T-helper 2 cell (primary cell): ENCODE measurements at places on chromosomes 4 and X.

- no peak for DNase-seq
These were observed 288.6 kb upstream of the LDB2 start for GRCh38 chr4:17187003-17187402.

DNA sequence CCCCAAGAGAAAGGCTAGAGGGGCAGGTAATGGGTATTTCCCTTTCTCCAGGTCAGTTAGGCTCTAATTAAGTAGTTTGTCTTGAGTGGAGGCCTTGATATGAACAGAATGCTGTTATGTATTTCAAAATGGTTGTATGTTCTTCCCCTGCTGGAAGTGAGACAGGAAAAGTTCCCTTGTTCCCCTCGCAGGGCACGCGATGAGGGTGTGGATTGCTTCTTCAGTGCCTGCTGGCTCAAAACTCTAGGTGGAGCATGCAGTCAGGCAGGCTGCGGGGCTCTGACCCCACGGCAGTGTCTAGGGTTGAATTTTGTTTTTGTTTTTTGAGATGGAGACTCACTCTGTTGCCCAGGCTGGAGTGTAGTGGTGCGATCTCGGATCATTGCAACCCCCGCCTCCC lies 341.0 kb upstream of the ZCCHC13 start:
- no peak for DNase-seq

DNA sequence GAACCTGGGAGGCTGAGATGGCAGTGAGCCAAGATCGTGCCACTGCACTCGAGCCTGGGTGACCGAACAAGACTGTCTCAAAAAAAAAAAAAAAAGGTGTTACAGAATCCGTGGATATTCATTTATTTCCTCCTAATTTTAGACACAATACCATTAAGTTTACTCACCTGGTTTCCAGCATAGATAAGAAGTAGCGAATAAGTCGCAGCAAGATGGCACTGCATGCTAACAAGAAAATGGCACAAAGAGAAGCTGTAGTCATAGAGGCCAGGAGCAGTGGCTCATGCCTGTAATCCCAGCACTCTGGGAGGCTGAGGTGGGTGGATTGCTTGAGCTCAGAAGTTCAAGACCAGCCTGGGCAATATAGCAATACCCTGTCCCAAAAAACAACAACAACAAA lies 17.0 kb upstream of the MOB1B start:
- no peak for DNase-seq

GRCh38 chrX:23616361-23616760 lies 50.9 kb upstream of the PRDX4 start:
- no peak for DNase-seq

- DNase-seq: no peak
These were observed 18.5 kb downstream of the EPHA5 start for GRCh38 chr4:65651751-65652150.

DNA sequence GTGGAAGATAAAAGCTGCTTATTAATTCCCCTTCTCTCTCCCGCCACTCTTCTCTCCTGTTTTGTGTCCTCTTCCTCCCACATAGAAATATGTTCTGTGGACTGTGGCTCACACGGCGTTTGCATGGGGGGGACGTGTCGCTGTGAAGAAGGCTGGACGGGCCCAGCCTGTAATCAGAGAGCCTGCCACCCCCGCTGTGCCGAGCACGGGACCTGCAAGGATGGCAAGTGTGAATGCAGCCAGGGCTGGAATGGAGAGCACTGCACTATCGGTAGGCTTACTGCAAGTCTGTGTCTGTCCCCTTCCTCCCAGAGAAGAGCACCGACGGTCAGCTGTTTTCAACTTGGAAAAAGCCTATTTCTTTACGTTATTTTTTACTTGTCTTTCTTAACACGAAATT lies 229.1 kb downstream of the DCTD start:
- no peak for DNase-seq

DNA sequence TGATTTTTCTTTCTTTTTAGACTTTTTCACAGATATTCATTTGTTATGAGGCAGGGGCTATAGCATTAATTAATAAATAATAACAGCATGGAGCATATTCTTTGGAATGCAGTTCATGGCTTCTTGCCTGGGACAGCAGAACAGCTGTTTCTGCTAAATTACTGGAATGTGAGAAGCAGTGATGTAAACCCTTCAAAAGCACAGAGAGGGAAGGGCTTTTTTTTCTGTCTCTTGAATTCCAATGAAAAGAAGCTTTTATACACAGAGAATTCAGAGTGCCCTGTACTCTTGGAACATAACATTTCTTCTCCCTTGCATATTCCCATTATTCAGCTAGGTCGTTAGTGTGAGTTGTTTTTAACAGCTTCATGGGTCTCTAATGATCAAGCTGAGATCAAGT lies 28.5 kb upstream of the ANK2 start:
- DNase-seq: no peak

DNA sequence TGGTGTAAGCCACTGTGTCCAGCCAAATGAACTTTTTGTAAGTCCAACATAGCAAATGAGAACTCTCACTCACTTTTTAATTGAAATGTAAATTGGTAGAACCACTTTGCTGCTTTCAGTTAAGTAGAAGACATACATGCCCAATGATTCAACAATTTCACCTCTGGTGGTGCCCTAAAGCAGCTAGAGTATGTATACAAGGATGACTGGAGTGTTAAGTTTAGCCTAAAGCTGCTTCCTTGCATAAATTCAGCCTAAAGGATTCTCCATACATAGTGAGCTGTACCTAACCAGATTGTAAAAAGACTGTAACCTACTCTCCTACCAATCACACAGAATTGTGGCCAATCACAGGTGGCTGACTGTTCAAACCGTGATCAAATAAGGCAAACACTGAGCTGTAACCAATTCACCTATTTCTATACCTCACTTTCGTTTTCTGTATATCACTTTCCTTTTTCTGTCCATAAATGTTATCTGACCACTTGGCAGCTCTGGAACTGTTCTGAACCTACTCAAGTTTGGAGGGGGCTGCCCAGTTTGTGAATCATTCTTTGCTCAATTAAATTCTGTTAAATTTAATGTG lies 39.9 kb downstream of the PDS5A start:
- no peak for DNase-seq

- DNase-seq: no peak
These were observed 65.4 kb downstream of the HTRA3 start for GRCh38 chr4:8334786-8335460.

- no peak for DNase-seq
These were observed 105.5 kb downstream of the BCOR start for GRCh38 chrX:39992300-39992699.

DNA sequence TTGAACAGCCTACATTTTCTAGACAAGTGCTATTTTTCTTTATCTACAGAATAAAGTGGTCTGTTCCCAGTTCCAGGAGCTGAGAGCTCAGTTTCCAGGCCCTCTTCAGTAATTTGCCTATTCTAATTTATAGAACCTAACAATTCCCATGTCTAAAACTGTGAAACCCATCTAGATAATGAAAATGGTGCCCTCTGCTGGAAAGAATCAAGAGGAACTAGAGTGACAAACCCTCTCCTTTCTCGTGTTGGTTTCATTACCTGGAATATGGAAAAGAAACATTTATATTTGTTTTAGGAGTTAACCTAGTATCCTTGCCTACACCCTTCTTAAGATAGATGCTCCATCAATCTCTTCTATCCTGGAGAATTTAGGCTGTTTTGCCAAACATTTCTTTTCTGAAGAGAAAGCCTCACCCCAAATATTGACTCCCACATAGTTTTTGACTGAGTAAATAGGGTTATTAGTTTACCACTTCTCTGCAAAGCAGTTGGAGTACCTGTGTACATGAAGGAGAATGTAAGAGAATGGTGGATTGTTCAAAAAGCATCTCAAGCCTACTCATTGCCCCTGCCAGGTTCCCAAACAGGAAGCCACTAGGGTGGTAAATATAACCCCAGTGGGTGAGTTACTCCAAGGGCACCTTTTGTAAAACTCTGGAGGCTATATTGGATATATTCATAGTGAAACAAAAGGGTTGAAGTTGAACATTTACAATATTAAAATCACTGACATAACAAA lies 121.6 kb downstream of the RASL11B start:
- no peak for DNase-seq

- no peak for DNase-seq
These were observed 104.0 kb upstream of the SLC34A2 start for GRCh38 chr4:25551605-25552004.
